ENCODE measurements at places on chromosomes 3 and 15.

DNA sequence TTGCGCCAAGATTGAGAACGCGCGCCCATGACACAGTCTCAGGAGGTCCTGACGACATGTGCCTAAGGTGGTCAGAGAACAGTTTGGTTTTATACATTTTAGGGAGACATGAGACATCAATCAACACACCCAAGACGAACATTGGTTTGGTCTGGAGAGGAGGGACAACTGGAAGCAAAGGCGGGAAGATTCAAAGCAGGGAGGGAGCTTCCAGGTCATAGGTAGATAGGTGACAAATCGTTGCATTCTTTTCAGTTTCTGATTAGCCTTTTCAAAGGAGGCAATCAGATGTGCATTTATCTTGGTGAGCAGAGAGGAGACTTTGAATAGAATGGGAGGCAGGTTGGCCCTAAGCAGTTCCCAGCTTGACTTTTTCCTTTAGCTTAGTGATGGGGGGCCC is 828.4 kb upstream of the DPPA4 start:
- no peak for DNase-seq

GRCh38 chr3:116050311-116050915 is 394.9 kb downstream of the LSAMP start:
- DNase-seq: no peak

- DNase-seq: no peak
Observed at GRCh38 chr15:40301467-40302179, 6.1 kb downstream of the PLCB2 start.

DNA sequence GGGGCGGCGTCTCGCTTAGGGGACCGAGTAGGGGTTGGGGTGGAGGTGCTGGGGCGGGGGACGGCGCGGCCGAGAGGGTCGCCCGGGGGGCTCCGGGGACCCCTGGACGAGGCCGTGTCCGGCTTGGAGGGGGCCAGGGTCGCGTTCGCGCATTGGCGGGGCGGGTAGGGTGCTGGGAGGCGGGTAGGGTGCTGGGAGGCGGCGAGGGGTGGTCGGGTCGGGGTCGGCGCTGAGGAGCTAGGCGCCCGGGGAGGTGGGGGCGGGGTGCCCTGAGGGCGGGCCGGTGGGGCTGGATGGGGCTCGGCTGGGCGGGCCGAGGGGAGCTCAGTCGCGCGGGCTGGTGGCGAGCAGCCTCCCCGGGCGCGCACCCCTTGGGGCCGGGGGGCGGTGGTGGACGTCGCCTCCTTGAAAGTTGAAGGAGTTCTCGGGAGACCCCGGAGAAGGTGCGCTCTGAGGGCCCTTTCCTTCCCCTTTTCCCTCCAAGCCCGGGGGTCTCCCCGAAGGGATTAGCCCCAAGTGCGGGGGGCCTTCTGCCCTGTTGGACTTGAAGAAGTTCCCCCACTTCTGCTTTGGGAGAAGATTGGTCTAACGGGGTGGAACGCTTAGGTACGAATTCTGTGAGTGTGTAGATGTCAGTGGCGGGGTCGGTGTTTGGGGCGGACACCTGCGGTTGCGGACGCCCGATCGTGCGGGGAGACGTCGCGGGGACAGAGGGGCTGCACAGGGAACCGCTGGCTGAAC is 543 bp downstream of the MEF2A start:
- DNase-seq: no peak

Data from NCI-H2227 treated with DMSO at 0.1 percent for 48 hours (cell line).